ENCODE measurements at places on chromosomes 1 and 21. TPM values are rescaled to one million over a fixed set of nuclear protein-coding genes. Genes with fewer than 3 reads are reported as not detected.

The KCND3 gene
- total RNA-seq, result 3.0 TPM

The THEM5 gene
- total RNA-seq, result not detected

The ITLN2 gene
- total RNA-seq, result not detected

GRCh38 chr1:95742591-95743089 lies 508.6 kb downstream of the RWDD3 start:
- H3K27ac ChIP-seq, result no peak overlapping the region
- no peak overlapping the region for H3K4me3 ChIP-seq
- H3K36me3 ChIP-seq, result no peaks in the 10 kb centered on the region

DNA sequence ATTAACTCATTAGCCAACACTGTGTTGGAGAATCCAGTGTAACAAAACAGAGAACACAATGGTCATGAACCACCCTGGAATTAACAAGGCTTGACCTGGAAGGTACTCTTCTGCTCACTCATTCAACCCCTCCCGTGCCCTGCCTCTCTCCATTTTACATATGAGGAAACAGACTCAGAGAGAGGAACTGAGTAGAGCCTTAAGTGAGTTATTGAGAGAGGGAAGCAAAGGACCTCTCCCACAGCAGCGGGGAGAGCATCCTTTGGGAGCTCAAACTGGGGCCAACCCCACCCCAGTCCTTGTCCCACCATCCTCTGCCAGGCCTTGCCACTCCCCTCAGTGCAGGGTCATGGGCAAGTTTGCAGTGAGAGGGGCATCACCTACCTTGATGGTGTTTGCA lies 1.4 kb downstream of the S100A12 start:
- no peaks in the 10 kb centered on the region for H3K36me3 ChIP-seq
- H3K27me3 ChIP-seq, result no peaks in the 10 kb centered on the region
- no peaks in the 10 kb centered on the region for H3K4me1 ChIP-seq
- no peak overlapping the region for H3K4me3 ChIP-seq
- DNase-seq, result no peak

DNA sequence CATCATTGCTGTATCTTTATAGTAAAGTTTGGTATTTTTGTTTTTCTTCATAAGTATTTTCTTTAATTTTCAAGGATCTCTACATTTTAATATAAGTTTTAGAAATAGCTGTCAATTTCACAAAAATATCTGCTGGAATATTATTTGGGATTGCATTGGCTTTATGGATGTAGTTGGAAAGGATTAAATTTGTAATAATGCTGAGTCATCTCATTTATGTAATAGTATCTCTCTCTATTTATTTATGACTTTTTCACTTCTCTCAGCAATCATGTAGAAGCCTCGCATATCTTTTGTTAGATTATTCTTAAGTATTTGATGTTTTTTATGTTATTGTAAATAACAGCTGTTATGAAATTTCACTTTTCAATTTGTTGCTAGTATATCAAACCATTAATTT lies 223.1 kb upstream of the POGK start:
- no peaks in the 10 kb centered on the region for H3K27me3 ChIP-seq
- H3K4me3 ChIP-seq, result no peak overlapping the region
- no peak for DNase-seq
- no peaks in the 10 kb centered on the region for H3K4me1 ChIP-seq

DNA sequence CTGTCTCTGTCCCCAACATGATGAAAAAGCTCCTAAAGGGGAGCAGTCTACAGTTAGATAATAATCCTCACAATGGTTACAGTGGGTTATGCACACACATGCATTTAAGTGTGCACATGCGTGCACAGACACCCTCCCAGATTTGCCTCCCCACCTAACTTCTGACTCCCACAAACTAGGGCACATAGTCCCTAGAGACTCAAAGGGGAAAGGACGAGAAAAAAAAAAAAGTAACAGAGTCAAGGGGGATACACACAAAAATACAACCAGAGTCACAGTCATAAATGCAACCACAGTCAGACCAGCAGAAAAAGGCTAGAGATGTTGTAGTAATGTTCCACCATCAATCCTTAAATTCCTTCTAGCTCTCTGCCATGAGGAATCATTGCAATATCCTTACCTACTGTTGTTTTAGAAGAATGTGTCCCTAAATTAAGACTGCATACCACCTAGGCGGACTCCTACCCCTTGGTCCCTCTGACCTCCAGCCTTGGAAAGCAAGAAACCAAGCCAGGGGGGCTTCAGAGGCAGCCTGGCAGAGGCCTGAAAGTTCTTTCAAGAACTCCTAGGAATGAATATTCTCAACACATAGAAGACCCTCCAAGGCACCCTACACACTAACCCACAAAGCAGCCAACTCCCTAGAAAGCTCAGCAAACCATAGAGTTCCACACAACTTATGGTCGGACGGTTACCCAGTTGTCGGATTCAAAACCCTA lies 1.3 kb downstream of the CRTC2 start:
- DNase-seq, result no peak
- no peaks in the 10 kb centered on the region for H3K27me3 ChIP-seq
- no peaks in the 10 kb centered on the region for H3K36me3 ChIP-seq

DNA sequence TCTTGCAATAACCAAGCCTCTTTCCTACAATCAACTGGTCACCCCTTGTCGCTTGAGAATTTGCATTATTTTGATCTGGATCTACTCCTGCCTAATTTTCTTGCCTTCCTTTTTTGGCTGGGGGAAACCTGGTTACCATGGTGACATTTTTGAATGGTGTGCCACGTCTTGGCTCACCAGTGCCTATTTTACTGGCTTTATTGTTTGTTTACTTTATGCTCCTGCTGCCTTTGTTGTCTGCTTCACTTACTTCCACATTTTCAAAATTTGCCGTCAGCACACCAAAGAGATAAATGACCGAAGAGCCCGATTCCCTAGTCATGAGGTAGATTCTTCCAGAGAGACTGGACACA lies 743 bp downstream of the GPR52 start:
- DNase-seq, result no peak
- H3K4me3 ChIP-seq, result no peak overlapping the region
- peaks cover 4% of the 10 kb centered on the region for H3K4me1 ChIP-seq

DNA sequence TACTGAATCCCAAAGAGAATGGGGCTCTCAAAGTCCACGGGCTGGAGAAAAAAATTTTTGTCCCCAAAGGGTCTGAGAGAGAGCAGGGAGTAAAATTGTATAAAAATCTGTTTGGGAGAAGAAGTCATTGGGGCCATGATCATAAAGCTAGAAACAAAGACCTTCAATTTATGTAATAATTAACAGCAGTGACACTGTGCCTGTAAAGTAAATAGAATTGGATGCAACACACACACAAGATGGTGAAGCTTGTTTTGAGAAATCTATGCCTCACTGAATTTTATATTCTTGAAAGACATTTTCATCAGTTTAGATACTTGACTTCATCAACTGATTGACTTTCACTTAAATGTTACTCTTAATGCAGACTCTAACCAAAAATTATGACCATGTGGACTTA lies 600.5 kb upstream of the ADAMTS5 start:
- H3K27ac ChIP-seq, result no peak overlapping the region
- H3K27me3 ChIP-seq, result no peaks in the 10 kb centered on the region
- no peak for DNase-seq

DNA sequence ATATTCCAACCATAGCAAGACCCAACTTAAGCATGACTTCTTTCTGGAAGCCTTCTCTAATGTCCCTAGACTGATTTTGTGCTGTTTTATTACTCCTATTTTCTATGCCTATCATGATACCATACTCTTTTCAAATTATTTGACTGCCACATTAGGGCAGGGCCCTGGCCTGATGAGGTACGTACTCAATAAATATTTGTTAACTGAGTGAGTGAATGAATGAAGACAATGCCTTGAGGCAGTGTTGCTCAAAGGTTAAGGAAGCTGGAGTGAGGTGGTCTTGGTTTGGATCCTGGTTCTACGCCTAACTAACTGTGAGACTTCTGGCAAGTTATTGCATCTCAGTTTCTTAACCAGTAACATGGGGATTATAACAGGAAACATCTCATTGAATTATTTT lies 38.3 kb upstream of the BACH1 start:
- H3K4me1 ChIP-seq, result no peaks in the 10 kb centered on the region
- no peaks in the 10 kb centered on the region for H3K27me3 ChIP-seq
- no peak for DNase-seq
- no peak overlapping the region for H3K4me3 ChIP-seq
